ENCODE measurements at places on chromosomes 12 and 14. TPM values are rescaled to one million over a fixed set of nuclear protein-coding genes. Genes with fewer than 3 reads are reported as not detected.

- no peak for DNase-seq
Measured at GRCh38 chr12:111111681-111112080, 191.3 kb upstream of the MYL2 start.

DNA sequence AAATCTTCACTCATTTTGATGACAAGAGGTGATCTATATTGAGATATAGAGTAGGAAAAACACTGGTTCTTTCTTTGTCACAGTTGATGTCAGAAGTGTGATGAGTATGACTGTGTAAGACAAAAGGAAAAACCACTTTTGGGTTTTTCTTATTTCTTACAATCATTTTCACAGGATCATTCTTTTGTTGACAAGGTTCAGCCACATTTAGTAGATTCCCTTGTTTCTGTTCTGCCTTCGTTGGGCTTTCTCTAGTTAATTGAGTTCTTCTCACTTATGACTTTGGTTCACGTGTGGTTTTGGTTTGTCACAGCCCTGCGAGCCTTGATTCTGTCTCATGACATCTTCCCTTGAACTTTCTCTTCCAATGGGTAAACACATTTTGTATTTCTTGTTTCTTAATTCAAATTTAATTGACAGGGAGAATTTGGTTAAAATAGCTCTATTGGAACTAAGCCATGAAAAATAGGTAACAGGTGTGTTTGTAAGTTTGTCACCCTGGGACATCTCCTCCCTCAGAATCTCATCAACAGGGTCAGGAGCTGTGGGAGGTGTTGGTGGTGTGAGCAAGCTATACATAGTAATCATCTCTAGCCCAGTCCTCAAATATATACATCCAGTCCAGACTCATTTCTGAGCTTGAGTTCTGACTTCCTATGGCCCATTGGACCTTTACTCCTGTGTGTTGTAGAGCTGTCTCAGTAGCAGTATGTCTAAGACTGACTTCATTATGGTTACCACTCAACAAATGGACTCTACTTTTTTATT, 255.3 kb downstream of the BMP4 start:
- DNase-seq, result no peak

DNA sequence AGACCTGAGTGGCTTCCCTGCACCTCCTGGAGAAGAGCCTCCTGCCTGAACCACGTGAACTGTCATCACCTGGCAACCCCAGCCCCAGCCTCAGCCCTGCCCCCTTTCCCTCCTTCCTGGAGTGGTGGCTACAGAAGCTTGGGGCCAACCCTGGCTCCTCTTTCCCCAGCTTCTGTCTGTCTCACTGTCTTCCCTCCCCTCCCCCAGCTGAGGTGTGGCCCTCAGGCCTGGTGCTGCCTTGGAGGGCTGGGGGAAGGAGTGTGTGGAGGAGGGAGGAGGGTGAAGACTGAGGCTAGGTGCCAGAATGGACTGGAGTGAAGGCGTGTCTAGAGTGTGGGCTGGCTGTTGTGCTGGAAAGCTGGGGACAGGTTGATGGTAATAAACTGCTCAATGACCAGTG, 9.7 kb downstream of the NFATC4 start:
- DNase-seq, result no peak

SLC35F4 gene
- not detected for polyA plus RNA-seq

NPFF gene
- not detected for polyA plus RNA-seq
